G401 (cell line): ENCODE measurements at places on chromosomes 3 and 15.

GRCh38 chr3:82773207-82773606 is 1011.8 kb upstream of the GBE1 start:
- no peak for DNase-seq

- DNase-seq: no peak
Observed at GRCh38 chr3:193884652-193885051, 251.3 kb upstream of the HES1 start.

DNA sequence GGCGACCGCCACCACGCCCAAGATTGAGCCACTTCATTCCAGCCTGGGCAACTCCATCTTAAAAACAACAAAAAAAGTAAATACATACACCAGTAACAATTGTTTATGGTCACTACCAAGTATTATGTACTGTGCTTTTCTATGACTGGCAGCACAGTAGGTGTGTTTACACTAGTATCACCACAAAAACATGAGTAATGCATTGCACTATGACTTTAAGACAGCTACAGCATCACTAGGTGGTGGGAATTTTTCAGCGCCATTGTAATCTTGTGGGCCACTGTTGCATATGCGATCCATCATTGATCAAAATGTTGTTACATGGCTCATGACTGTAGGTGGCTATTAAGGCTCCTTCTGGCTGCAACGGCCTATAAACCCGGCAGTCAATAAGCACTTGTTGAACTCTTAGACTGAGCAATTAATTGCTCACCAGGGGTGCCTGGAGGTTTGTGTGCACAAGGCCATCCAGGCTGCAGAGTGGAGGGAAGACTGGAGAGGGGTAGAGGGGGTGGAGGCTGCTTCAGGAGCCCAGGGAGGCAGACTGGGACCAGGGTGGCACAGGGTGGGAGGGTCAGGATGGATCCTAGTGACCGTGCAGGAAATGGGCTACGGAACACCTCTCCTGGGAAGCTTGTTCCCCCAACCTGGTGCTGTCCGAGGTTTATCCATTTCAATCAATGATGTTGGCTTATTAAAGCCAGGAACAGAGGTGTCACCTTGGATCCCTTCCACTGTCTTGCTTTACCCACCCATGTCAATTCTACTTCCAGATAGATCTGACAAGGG is 17.9 kb upstream of the COPG1 start:
- DNase-seq: no peak

DNA sequence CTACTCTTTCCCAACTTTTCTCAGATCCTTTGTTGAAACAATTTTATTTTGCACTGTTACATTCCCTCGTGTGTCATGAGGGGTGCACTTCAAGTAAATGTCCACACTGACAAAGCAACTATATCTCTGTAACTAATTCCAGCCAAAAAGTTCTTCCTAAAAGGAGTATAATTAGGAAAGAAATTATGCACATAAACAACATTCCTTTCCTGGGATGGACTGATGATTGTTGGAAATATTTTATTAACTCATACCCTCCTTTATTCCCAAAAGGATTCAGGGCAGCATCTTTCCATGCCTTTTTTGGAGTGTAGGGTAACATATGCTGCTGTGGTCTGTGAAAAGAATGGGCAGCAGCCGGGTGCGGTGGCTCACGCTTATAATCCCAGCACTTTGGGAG is 426.1 kb upstream of the THBS1 start:
- DNase-seq: no peak
